ENCODE measurements at places on chromosomes 1 and 21.

DNA sequence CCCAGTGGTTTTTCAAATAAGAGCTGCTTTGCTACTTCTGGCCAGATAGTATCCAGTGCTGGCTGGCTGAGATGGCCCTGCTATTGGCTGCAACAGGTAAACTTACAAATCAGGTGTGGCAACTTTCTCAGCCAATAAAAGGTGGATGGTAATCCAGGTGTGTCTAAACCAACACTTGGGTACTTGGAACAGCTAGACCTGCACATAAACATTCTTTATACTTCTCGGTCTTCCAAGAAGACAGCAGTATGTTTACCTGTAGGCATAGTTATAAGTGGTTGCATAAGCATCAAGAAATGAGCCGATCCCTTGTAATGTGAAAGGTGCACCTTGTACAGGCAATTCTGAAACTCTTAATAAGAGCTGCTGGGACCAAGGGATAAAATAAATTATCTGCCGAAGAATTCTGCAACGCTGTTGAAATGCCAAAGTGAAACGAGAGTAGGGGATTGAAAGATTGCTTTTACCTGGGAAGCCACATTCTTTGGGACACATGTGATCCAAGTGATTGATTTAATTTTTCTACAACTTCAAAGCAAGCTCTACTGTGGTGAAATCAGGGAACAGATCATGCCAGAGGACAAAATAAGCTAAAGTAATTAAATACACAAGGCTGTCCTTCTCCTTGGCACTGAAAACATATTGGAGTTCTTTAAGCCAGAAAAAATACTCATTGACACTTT, at the start of gene CLDN8:
Gene CLDN8 (minus strand): TSS at position 57 of the 683 bp plus-strand sequence. CDS start 172 bp downstream, outside the sequence.
- no peak for DNase-seq

- no peak for DNase-seq
Observed at GRCh38 chr1:162988869-162989268, 80.3 kb upstream of the RGS4 start.

DNA sequence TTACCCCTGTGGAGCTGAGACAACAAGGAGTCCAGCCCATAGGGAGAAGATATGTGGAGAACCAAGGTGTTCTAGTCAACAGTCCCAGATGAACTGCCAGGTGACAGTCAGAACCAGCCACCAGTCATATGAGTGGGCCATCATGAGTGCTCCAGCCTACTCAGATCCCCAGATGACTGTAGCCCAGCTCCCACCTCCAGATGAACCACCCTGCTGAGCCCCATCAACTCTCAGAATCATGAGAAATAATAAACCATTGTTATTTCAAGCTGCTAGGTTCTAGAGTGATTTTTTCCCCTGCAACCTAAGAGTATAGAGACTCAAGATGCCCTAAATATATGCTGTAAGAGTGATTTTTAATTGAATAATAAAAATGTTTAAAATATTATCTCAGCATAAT, 444.2 kb downstream of the GPATCH2 start:
- no peak for DNase-seq

- DNase-seq, result no peak
Observed at GRCh38 chr1:100428160-100428559, 75.9 kb downstream of the CDC14A start.

DNA sequence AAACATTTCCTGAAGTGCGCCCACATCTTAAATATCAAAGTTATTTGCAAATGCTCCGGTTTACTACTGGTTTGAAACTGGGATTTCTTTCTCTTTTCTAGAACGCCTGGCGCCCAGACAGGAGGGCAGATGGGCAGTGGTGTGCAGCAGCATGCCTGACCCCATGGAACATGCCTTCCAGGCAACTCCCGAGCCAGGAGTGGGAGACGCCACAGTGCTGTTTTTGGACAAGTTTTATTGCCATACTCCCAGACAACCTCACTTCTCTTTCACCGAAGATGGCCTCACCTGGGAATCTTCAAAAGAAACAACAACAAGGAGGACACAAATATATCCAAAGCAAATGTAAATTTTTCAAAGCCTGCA, 21.5 kb downstream of the UBE2G2 start:
- DNase-seq, result no peak
